ENCODE measurements at places on chromosomes 16 and 17.

DNA sequence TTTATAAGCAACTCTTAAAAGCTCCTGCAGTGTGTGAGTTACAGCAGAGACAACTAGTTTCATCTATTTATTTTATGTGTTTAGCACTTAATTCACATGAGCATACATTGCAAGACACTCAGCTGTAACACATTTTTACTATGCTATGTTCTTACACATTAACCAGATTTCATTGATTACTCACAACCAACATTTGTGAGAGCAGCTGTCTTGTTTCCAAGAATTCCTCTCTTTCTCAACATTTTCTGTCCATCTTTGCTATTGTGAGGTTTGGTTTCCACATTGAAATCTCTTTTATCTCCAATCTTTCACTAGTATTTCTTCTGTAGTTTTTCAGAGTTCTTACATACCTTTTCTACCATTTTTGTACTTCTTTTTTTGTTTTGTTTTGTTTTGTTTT lies 51.2 kb downstream of the COPRS start:
- DNase-seq: no peak

DNA sequence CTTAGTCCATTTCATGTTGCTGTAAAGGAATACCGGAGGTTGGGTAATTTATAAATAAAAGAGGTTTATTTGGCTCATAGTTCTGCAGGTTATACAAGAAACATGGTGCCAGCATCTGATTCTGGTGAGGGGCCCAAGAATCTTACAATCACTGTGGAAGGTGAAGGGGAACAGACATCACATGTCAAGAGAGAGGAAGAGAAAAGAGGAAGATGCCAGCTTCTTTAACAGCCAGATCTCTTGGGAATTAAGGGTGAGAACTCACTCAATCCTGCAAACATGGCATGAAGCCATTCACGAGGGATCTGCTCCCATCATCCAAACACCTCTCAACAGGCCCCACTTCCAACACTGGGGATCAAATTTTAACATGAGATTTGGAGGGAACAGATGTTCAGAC lies 49.5 kb downstream of the BMERB1 start:
- DNase-seq: no peak

GRCh38 chr17:76171706-76172105 lies 30.7 kb upstream of the FOXJ1 start:
- no peak for DNase-seq

DNA sequence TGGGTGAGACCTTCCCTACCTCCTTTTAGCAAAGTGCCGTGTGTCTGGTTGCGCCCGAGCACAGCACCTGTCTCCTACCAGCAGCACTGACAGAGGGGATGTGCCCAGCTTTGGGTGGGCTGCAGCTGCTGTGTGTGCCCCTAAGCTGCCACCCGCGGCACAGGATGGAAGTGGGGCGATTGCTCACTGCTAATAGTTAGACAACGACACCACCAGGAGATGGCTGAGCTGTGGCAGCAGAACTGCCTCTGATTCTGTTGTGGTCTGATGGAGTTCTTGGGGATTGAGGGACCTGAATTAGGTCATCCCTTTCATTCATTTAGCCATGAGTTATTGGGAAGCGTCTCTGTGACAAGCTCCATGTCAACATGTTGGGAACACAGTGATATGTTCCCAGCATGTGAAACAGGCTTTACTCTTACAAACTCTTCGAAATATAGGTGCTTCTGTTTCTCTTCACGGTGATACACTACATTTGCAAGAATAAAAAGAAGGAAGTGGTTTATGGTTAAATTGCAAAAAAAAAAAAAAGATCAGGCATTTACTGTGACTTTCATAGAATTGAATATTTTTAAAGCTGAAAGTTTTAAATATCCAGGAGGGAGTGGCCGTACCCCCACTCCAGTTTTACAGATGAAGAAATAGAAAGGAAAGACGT lies 184.4 kb downstream of the MAF start:
- no peak for DNase-seq

DNA sequence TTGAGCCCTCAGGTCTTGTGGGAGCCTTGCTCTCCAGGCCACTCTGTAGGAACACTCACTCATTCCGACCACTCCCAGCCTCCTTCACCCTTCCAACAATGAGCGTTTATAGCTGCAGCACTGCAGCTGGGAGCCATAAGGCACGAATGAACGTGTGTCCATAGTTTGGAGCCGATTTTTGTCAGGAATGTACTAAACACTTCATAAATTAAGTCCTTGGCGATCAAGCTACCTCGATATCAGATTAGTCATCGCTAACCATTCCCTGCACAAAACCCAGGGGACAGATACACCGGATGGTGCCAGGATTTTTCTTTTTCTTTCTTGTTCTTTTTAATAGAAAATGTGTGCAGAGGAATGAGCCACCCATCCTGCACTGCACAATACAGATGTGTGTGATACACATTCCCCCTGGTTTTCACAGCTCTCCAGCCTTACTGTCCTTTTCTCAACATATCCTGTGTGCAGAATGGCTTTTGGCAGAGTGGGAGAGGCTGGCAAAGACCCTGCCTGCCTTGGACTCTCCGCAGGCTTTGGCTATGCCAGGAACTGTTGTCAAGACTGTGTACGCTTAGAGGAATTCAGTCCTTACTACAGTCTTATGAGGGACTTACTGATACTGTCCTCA lies 68.4 kb upstream of the ELAC2 start:
- DNase-seq: no peak

GRCh38 chr17:50681263-50682200 lies 26.2 kb downstream of the ANKRD40 start:
- no peak for DNase-seq

- peak; percentile 83 for DNase-seq
Measured at GRCh38 chr17:7885367-7886226, 3.0 kb upstream of the CHD3 start.

- DNase-seq: no peak
Measured at GRCh38 chr17:65320820-65321219, 183.7 kb downstream of the RGS9 start.

DNA sequence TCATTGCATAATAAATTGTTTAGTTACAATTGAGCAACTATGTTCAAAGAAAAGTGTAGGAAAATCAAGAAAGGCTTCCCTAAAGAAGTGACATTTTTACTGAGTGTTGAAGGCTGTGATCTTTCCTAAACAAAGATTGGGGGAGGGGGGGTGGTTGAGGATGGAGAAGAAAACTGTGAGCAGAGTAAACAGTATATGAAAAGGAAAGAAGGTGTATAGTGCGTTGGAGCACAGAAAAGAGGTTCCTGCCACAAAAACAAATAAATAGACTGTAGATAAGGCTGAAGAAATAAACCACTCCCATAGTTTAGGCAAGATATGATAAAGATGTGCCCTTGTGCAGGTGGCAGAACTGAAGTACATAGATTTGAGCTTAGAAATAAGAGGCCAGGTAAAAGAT lies 8.5 kb downstream of the ABCA10 start:
- no peak for DNase-seq

- DNase-seq: no peak
Measured at GRCh38 chr16:29011112-29011511, 26.3 kb downstream of the LAT start.

- no peak for DNase-seq
Measured at GRCh38 chr17:59637611-59638310, 18.1 kb downstream of the CLTC start.

GRCh38 chr17:73393962-73394361 lies 82.2 kb upstream of the CDC42EP4 start:
- no peak for DNase-seq

- DNase-seq: no peak
Measured at GRCh38 chr17:58309918-58310259, 18.7 kb downstream of the TSPOAP1 start.

DNA sequence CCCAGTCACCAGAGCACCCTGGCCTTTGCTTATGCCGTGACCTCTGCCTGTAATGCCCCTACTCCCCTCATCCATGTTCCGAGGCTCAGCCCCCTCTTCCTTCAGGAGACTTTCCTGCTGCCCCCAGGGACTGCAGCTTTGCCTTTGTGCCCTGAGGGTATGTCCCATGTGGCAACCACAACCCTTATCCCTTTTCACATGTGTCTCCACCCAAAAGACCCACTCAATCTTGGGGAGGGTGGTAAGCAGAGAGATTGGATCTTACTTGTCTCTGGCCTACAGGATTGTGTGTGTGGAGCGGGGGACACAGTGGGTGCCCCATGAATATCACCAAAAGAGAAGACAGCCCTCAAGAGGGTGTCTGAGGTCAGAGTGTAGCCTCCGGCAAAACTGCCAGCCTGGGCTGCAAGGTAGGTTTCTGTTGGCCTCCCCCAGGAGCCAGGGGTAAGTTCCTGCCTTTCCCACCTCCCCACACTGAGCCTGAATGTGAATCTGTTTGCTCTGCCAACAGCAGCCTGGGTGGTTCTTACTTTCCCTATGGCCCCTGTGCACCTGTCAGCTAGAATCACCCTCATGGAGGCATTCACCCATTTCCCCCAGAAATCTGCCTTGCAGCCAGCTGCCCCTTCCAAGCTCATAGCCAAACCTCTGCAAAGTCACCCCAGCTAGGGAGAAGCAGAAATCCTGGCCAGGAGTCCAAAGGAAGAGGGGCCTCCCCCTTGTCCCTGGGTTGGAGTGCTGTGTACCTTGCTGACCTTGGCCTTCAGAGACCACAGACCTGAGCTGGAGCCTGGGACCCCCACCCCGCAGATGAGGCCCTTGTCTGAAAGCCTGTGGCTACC lies 11.5 kb upstream of the C17orf113 start:
- no peak for DNase-seq

DNA sequence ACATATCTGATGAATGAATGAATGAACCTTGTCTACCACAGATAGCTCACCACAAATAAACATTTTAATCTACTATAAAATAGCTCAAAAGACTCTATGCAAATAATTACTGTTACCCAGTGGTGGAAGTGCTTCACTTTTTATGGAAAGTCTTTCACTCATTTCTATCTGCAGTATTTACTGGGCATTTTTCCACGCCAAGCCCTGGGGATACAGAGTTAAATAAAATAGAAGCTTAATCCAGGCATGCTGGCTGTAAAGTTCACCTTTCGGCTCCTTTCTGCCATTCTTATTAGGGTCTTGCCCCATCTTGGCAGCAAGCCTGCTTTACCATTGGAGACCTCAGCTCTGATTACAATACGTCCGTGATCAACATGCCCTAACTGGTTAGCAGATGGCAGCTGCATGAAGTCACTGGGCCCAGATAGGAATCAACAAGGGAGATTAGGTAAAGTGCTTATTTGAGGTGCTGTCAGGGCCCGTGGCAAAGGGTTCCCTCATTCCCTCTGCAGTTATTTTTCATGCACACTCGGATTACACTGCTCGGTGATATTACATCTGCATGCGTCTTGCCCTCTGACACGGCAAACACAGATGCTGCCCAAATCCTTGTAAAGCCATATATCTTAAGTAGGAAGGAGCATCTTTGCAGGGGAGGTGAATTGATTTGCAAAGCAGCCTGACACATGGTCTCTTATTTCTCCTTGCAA lies 648.9 kb downstream of the WWOX start:
- no peak for DNase-seq

- peak; percentile 30 for DNase-seq
Measured at GRCh38 chr17:82980632-82981031, 98.8 kb upstream of the METRNL start.

DNA sequence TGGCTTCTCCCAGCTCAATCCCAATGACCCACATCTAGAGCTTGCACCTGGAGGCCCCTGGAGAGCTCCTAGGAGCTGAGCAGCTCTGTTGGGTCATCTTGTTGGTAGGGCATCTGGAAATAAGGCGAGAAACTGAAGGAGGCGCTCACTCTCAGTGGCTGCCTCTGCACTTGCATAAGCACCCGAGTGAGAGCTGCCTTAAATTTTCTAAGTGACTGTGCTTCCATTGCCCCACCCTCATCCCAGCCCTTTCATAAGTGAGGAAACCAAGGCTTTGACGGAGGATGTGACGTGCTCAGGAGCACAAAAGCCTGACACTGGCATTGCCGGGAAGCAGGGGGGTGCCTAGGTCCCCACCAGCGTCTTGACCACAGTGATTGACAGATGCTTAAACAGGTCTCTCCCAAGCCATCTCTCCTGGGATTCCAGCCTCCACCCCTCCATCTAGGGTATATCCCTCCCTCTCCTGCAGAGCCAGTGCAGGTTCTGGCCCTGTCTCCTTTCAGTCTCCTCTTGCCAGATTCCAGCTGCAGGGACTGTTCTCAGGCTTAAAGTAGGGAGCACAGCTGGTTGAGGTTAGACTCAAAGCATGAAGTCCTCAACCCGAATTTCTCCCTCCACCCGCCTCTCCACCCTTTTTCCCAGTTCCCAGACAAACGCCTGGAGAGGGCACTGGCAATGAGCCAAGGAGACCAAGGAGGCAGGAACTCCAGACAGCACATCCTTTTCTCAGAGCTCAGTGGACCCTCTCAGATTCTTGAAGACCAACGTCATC lies 113.7 kb downstream of the IRX5 start:
- DNase-seq: peak; percentile 37

- DNase-seq: no peak
Measured at GRCh38 chr16:53092284-53092683, 37.5 kb downstream of the CHD9 start.

DNA sequence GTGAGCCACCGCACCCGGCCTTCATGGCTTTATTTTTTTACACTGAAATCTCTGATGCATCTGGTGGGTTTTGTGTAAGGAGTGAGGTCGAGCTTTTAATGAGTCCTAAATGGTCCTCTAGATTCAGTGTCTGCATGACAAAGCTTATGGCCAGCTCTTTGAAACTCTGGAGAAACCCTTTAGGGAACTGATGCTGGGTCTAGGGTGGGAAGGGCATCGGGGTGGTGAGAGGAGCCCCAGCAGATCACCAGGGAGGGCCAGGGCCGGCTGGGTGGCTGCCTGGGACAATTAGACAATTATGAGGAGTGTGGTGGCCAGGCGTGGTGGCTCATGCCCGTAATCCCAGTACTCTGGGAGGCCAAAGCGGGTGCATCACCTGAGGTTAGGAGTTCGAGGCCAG lies 93.9 kb downstream of the SEC14L1 start:
- DNase-seq: no peak

DNA sequence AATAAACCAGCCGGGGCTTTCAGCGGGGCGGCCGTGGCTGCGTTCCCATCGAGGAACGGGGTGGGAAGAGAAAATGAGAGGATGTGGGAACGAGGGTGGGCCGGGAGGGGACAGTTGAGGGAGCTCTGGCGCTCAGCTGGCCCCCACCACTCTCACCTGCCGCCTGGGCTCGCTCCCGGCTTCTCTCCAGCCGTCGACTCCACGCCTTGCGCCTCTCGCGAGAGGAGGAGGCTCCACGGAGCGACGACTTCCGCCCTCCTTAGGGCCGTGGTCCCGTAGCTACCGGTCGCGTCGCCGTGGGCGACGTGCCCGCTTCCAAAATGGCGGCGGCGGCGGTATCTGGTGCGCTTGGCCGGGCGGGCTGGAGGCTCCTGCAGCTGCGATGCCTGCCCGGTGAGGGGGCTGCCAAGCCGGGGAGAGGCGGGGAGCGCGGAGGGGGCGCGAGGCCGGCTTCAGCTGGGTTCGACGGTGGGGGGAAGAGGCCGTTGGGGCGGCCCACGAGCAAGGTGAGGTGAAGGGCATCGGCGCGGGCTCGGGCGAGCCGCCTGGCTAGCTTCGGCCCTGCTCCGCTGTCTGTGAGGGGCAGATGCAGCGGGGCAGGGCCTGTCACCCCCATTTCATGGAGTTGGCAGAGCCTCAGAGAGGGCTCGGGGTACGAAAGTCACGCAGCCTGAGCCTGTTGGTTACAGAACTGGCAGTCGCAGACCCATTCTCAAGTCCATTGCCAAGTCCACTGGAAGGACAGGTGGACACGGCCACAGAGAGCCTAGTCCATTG lies at the start of the genes CIAPIN1 and COQ9:
Gene CIAPIN1 (minus strand): TSS at position 200 of the 777 bp plus-strand sequence. CDS start 6,457 bp downstream, outside the sequence.
Gene COQ9 (plus strand): TSS at position 294 of the 777 bp plus-strand sequence. CDS start 27 bp downstream, at position 321.
- peak; percentile 94 for DNase-seq

GRCh38 chr16:10521681-10522274 lies 58.6 kb downstream of the EMP2 start:
- peak; percentile 67 for DNase-seq

- no peak for DNase-seq
Measured at GRCh38 chr17:42387661-42388380, 421 bp downstream of the STAT3 start.

GRCh38 chr16:14331020-14331419 lies 259.9 kb downstream of the MRTFB start:
- DNase-seq: no peak

Measured in ecto neural progenitor cell (in vitro differentiated cells).